ENCODE measurements at places on chromosomes 2 and 18.

- no peak for DNase-seq
Observed at GRCh38 chr2:9230881-9231280, 24.3 kb downstream of the ASAP2 start.

- no peak for DNase-seq
Observed at GRCh38 chr18:13067124-13067523, 76.0 kb downstream of the CEP192 start.

DNA sequence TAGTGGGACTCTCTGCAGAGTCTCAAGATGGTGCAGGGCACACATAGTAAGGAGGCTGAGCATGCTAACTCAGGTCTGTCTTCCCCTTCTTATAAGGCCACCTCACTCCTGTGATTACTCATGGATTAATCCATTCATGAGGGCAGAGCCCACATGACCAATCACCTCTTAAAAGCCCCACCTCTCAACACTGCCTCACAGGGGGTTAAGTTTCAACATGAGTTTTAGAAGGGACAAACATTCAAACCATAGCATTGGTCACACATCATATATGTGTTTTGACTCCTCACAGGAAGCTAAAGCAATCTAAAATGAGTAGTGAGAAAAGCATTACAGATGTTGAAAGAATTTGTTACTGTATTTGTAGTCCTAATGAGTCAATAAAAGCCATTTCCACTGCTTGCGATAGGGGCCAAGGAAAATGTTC lies 57.5 kb downstream of the DTNA start:
- DNase-seq = no peak

GRCh38 chr2:187529977-187530721 lies 24.1 kb downstream of the TFPI start:
- no peak for DNase-seq

- no peak for DNase-seq
Observed at GRCh38 chr18:74420481-74420880, 36.6 kb downstream of the DIPK1C start.

Data from amniotic stem cell (primary cell).